ENCODE measurements at places on chromosomes 6 and 20. TPM values are rescaled to one million over a fixed set of nuclear protein-coding genes. Genes with fewer than 3 reads are reported as not detected.

- no peak for DNase-seq
These were observed 38.7 kb downstream of the SYNE1 start for GRCh38 chr6:152598421-152598820.

- DNase-seq = no peak
These were observed 66.2 kb downstream of the ARMC2 start for GRCh38 chr6:108914235-108915022.

GRCh38 chr20:1330075-1330830 lies 1.3 kb upstream of the SDCBP2 start:
- DNase-seq = peak; percentile 95

GRCh38 chr20:23669866-23670265 lies 19.0 kb downstream of the CST4 start:
- peak; percentile 31 for DNase-seq

GRCh38 chr6:15322781-15323536 lies 77.1 kb downstream of the JARID2 start:
- DNase-seq = no peak

DNA sequence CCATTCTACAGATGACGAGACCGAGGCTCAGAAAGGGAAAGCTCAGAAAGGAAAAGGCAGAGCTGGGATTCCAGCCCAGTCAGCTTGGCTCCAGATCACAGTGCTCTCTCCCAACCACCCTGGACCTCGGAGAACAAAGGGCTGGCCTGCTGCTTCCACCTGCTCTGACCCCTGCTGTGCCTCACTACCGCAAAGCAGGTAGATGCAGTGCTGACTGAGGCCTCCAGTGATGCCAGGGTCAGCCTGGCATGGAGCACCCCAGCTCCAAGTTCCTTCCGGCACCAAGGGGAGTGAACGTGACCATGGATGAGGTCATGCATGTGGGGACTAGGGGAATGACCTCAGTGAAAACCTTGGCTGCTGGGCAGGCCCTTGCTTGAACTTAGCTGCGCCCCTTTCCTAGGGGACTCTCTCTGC lies 20.7 kb upstream of the TLDC2 start:
- DNase-seq = no peak

GRCh38 chr6:35626401-35626800 lies 62.3 kb downstream of the FKBP5 start:
- DNase-seq = no peak

- no peak for DNase-seq
These were observed 199.8 kb downstream of the PLCB1 start for GRCh38 chr20:8331740-8332412.

DNA sequence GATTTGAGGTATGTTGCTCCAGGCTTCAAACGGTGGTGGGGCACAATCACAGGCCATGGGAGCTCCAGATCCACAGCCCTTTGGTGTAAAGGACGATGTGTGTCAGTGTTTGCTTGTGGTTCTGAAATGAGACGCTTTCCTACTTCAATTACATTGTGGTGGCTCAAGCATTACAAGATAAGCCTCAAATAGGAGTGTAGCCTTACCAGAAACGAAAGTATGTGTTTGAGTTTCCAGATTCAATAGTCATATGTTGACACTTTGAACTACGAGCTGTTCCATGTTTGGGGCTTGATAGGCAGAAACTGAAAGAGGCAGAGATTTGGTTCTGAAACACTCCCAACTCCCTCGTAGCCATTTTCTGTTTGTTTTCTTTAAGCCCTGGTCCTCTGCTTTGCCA lies 187.1 kb downstream of the MYLK4 start:
- DNase-seq = no peak

DNA sequence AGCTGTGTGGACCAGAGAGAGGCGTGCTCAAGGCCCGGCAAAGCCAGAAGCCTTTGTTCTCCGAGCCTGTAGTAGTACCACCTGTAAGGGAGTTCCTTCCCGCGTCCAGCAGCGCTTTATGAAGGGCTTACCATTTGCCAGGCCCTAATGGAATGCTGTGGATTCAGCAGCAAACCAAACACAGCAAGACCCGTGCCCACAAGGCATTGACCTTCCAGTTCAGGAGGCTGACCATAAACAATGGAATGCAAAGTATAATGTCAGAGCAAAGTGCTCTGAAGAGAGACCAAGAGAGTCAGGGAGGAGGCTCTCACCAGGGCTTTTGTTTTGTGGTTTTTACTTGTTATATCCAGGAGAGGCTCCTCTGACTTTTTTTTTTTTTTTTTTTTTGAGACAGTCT lies 209.8 kb downstream of the ZMYND8 start:
- DNase-seq = no peak

GRCh38 chr6:23446469-23446967 lies 679.5 kb upstream of the NRSN1 start:
- DNase-seq = no peak

GRCh38 chr6:117601811-117602150 lies 530 bp downstream of the GOPC start:
- no peak for DNase-seq

DNA sequence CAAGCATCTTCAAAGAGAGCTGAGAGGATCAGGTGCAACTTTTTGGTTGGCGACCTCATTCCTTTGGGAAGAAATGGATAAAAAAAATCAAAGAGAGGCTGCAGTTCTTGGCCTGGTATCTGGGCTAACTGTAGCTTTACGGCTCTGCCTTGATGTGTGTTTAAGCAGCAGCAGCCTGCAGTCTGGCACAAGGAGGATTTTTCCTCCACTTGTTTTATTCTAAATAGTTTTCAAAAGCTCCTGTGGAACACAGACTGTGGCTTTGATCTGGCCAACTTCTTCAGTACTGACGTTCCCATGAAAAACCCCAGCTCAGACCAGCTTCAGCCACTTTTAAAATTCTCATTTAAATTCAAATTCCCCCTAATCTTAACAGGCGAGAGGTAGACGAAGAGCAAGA lies 137.3 kb downstream of the HDGFL1 start:
- no peak for DNase-seq

- no peak for DNase-seq
These were observed 302.0 kb downstream of the ALDH8A1 start for GRCh38 chr6:134647861-134648260.

GRCh38 chr6:116278854-116279231 lies 887 bp downstream of the TSPYL1 start:
- no peak for DNase-seq

DNA sequence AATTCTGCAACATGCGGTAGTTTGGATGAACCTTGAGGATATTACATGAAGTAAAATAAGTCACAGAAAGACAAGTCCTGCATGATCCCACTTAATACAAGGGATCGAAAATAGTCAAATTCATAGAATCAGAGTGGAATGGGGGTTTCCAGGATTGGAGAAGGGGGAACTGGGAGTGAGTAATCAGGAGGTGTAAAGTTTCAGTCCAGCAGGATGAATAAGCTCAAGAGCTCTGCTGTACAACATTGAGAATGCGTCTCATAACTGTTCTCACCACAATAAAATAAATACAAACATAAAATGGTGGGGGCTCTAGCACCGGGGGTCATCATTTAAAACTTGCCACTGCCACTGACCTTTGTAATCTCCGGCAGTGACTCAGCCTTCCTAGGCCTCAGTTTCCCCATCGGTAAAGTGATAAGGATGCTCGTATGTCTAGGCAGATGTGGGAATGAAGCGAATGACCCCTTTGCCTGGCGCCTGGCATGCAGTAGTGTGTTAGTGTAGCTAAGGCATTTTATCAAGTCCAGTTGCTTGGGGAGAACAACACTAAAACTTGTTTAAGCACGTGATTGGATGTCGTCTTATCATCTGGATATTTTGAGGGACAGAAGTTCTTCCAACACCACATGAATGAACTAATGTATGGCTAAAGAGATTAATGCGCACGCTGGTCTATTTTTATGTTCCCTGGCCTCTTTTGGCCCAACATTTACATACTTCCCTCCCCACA lies 421.1 kb downstream of the QKI start:
- no peak for DNase-seq

- DNase-seq = no peak
These were observed 1.4 kb upstream of the KCNK5 start for GRCh38 chr6:39230654-39231035.

LPIN3 gene
- total RNA-seq = 82.3 TPM

NTSR1 gene
- 0.49 TPM for total RNA-seq

GNRH2 gene
- not detected for total RNA-seq

PDE10A gene
- 15.0 TPM for total RNA-seq

BMP6 gene
- total RNA-seq = 3.2 TPM

FAM209B gene
- total RNA-seq = not detected
